DMS 273 treated with DMSO at 0.1 percent for 48 hours (cell line): ENCODE measurements at places on chromosomes 13 and 19.

DNA sequence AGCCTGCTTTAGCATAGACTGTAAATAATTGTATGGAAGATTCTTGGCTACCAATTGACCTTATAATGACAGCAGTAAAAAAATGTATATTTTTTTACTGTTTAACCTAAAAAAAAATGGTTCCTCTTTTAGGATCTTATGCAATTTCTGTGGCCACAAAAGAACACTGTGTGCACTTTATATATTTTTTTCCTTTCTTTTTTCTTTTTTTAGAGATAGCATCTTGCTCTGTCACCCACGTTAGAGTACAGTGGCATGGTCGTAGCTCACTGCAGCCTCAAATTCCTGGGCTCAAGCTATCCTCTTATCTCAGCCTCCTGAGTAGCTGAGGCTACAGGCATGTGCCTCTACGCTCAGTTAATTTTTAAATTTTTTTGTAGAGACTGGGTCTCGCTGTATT lies 6.1 kb downstream of the FLT3 start:
- DNase-seq, result no peak

GRCh38 chr19:1465191-1466016 lies 13.6 kb downstream of the C19orf25 start:
- DNase-seq, result no peak

DNA sequence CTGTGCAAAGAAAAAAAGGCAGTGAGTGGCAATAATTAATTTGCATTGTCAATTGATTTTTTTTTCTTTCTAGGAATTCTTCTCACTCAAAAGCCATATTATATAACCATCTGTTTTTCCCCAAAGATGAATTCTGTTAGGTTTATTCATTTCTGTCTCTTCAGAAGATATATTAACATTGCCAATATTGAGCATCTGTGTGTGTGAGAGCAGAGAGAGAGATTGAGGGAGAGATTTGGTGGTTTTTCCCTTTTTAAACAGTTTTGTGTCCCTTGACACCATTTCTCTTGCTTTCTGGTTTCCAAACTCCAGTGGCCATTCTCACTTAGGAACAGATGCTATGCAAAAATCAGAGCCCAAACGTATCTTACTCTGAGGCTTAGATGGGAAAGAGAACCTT lies 112.5 kb downstream of the LACC1 start:
- DNase-seq, result no peak

- no peak for DNase-seq
Measured at GRCh38 chr13:98509271-98510155, 67.4 kb downstream of the STK24 start.

DNA sequence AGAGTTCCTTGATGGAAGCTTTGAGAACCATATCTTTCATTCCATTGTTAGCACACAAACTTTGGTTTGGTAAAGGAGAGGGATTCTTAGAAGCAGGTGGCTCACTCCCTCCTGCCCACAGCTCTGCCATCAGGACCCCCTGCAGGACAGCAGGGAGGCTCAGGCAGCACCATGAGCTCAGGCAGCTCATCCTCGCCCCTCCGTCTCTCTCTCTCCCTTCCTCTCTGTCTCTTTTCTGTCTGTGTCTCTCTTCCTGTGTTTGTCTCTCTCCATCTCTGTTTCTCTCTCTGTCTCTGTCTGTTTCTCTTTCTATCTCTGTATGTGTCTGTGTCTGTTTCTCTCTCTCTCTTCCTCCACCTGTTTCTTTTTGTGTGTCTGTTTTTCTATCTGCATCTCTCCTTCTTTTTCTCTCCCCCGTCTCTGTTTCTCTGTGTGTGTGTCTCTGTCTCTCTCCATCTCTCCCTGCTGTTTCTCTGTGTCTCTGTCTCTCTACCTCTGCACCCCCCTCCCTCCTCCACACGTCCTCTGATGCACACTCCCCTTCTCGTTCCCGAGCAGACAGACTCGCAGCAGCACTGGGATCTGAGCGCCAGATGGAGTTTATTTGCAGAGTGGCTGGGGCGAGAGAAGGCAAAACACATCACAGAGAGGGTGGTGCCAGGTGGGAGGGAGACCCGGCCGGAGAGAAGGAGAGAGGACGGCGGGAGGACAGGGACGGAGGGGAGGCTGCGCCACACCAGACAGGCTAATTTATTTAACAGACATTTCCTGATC lies 8.7 kb downstream of the SBK2 start:
- peak; percentile 94 for DNase-seq

- DNase-seq, result no peak
Measured at GRCh38 chr19:18408053-18408476, 10.6 kb upstream of the LRRC25 start.

DNA sequence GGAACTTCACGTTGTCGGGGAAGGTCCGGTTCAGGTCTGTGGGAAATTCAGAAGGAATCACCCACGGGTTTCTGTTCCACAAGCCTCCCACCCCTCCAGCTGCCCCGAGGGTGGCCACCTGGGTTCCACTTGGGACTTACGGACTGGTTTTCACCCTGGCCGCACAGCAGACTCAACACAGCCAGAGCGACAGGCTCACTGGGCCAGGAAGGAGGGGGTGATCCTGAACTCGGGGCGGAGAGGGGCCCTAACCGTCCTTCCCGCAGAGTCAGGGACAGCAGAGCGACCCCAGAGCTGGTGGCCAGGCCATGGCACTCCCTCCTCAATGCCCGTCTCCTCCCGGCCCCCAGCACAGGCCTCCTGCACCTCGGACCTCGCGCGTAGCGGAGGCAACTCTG lies 13.0 kb downstream of the GRTP1 start:
- no peak for DNase-seq

DNA sequence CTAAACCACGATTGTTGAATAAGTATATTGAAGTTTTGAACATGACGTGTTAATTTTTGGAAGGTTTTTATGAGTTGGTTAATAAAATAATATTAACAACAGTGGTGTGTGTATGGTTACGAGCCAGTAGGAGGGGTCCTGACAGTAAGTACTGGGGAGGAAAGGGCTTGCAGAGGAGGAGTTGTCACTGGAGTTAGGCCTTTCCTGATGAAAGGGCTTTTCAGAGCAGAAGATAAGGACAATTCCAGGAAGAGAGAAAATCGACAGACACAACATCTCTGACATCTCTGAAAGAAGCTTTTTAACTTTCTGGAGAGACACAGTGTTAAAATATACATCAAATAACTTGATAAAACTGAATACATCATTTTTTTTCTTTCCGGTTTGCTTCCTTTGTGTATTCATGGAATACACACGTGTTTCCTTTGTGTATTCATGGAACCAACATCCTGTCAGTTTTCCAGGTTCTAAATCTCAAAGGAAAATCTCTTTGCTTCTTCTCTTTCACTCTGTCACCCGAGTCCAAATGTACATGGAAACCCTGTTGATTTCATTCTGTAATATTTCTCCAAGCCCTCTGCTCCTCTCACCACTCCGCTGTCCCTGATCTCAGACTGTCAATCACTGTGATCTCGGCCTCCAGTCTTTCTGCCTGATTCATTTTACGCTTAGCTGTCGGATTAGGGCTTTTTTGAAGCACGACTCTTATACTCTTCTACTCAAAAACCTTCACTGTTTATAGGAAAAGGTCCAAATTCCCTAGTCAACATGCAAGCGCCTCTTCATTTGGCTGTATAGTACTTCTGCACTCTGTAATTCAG lies 374.4 kb downstream of the DLEU7 start:
- DNase-seq, result no peak

GRCh38 chr13:108855737-108856387 lies 226.5 kb downstream of the MYO16 start:
- no peak for DNase-seq

- DNase-seq, result no peak
Measured at GRCh38 chr19:10107254-10107653, 1.1 kb downstream of the PPAN start.

DNA sequence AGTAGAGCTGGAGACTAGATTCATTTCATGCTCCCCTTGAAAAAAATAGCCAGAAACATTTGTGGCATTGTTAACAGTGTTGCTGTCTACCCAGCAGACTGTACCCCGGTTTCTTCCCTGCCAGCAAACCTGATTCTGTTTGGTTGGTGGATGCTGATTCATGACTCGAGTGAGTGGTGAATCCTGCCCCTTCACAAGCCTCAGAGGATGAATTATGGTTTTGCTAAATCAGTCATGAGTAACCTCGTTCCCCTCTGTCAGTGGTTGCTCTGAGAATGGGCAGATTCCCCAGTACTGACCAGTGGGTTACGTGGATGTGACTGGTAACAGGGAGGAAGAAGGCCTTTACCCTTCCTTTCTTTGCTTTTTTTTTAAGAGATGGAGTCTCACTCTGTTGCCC lies 10.1 kb downstream of the NLRP12 start:
- DNase-seq, result no peak

DNA sequence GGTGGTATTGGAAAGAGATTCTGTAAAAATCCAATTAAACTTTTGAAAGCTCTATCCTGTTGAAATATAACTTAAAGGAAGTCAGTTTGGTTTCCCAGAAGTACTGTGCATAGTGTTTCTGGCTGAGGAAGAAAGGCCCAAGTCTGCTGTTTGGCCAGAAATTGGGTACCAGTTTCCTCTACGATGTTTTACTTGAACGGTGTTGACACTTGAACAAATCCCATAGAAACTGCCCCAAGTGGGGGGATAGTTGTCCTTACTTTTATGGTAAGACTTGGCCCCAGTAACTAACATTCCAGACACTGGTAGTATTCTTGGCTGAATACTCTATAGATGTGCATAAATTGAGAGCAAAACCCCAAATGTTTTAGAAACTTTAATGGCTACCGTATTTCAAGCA lies 14.2 kb downstream of the KLF5 start:
- no peak for DNase-seq

- DNase-seq, result no peak
Measured at GRCh38 chr13:25351404-25351803, 20.4 kb upstream of the ATP8A2 start.

GRCh38 chr19:33622505-33622808 lies 704 bp downstream of the CHST8 start:
- DNase-seq, result no peak

- DNase-seq, result no peak
Measured at GRCh38 chr19:36528921-36529518, 949 bp upstream of the ZNF260 start.

DNA sequence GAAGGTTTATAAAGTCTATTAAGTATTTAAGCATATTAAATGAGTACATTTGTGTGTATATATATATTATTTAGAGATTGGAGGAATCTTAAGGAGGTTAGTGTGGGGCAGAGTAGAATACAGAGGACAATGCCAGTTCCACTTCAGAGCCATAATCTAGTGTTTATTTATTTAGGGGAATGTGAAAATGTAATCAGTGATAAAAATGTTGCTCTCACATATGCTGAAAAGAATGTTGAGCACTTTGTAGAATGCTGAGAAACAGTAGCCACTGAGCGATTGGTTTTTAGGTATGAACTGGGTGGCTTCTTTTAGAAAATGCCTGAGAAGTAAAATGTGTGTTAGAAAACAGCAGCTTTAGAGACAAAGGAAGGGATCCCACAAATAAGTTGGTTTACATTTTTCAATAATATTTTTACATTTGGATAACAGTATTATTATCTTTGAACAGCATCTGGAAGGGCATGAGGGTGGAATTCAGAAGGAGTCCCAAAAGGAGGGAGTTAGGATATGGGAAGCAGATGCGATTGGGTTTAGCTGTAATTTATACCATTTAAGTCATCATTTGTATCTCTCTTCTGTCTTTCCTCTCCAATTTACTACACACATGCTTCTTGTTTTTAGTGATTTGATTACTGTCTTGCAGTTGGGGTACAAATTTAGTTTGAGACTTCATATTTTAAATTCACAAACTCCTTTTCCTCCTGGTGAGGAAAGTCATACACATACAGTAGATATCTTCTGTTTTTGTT lies 68.6 kb downstream of the NDFIP2 start:
- no peak for DNase-seq

- DNase-seq, result no peak
Measured at GRCh38 chr13:67769987-67770341, 539.8 kb upstream of the PCDH9 start.

DNA sequence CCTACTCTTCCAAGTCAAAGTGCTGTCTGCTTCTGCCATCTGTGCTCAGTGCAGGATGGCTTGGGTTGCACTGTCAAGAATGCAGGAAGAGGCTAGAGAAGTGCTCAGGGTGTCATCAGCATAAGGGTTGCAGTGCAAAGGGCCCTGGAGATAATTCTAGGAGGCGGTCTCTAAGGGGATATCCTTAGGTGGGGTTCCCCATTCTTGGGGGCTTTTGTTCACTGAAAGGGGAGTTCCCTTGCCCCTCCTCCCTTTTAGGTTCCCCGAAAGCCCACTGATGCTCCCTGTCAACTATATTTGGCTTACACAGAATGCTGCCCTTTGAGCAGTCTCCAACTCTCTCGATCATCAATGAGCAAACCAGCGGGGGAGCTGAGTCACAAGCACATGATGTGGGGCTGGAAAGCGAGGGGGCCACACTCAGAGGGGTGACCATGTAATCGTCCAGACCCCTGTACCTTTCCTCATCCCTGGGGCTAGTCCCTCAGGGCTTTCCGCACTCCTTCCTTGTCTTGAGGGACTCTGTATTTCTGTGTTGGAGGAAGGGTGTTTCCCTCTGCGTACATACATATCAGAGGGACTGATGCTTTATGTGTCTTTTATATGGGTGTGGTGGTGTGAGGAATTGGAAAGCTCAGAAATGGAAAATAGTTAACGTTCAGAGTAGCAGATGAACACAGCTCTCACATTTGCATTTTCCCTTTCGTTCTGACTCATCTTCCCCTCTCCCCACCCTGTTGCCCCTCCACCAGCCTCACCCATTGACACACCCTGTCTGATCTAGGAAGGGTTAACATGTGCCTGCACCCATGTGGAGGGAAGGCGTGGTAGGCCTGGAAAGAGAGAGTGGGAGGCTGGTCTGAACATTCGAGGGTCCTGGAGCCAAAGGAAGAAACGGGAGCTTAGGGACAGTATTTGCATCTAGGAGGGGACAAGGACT lies 6.7 kb downstream of the ZBTB32 start:
- DNase-seq, result no peak

DNA sequence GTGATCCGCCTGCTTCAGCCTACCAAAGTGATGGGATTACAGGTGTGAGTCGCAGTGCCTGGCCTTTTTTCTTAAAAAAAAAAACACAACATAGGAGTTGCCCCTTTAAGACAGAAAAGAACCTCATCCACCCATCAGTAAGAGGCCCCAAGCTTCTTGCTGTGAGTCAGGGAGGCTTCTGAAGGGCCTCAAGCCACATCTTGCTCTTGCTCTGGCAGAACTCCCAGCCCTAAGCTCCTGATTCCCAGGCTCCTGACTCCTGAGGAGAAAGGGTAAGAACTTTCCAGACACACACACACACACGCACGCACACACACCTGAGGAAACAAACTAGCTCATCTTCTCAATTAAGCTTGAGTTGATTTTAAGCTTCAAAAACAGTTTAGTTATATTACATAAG lies 6.9 kb downstream of the ETFB start:
- no peak for DNase-seq

DNA sequence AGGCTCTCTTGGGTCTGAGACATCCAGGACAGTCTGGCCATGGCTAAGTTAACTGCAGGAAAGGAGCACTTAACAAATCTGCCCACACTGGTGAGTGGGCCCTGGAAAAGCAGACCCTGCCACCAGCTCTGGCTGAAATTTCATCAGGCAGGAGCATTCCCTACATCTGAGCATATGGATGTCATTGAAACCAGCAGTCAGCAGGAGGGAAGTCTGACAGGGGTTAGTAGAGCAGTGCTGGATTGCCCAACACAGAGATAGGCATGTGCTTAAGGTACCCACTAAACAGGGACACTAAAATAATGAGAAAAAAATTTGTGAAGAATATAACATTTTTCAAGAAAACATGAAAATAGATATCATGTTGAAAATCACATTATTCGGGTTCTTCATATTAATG lies 13.6 kb upstream of the ACOD1 start:
- no peak for DNase-seq
